ENCODE measurements at places on chromosomes 6 and 20.

- no peak for DNase-seq
Measured at GRCh38 chr6:148700741-148701311, 46.0 kb upstream of the UST start.

GRCh38 chr20:19876828-19877460 lies 118.9 kb downstream of the RIN2 start:
- DNase-seq: no peak

DNA sequence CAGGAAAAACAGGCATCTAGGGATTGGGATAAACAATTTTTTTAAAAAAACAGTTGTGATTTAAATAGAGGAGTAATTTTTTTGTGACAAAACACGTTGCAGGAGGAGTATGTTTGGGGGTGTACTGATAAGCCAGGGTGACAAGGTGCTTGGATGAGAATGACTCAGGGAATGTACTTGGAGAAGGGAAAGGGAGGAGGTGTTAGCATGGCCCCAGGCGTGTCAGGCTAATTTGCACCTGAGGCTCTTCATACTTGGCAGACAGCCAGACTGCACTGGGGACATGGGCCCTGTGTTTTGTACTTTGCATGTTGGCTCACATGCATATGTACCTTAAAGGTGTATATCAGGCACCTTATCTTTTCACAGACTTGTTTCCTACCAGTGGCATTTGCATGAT lies 22.8 kb downstream of the PANK2 start:
- peak; percentile 27 for DNase-seq

DNA sequence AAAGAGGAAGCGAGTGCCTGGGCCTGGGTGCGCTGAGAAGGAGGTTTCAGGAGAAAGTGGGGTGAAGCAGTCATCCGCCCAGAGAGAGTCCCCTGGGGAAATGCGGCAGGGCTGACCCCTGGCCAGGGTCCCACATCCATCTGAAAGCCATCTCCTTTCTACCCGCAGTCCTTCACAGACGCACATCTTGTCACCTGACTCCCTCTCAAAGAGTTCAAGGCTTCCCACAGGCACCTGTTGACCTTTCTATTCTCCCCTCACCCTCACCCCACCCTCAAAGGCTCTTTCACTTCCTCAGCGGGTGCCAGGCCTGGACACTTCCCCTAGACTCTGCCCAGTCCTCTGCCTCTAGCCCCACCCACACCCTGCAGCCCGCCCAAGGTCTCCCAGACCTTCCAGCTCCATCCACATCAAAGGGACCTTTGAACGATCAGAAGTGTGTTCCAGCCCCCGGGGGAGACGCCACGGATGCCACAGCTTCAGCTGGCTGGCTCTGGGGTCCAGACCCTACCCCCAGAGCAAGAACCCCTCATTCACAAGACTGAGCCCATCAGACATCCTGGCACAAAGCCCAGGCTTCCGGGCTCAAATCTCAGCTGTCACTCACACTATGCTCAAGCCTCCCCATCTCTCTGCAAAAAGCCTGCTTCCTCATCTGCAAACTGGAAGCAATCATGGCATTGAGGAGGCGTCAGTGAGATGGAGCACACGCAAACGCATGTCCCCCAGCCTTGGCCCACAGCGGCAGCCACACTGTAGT lies 2.1 kb downstream of the CTSZ start:
- DNase-seq: no peak
